ENCODE measurements at places on chromosomes 6 and 20.
A peak's percentile ranks its signal among the peaks of the same experiment; 100 is the strongest.

DNA sequence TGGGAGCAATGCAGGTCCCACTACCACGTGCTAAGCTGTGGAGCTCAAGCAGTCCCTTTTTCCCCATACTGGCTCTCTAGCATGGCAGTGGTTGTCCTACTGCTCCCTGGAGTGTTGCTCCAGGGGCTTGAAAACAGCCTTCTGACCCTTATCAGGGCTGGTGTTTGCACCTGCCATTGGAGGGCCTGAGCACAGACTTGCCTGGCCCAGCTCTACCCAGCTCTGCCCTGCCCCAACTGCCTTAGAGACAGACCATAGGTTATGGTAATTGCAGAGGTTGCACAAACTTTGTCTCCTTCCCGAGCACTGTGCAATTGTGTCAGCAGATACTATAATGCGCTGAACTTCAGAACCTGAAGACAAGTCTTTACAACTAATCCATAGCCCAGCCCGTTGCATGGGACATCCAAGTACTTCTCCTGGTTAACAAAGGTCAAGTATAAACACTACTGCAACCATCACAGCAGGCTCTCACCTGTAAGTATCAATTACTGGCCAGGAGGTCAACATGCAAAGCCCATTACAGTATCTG lies 58.7 kb downstream of the PDSS2 start:
- no peak for DNase-seq

GRCh38 chr20:58017970-58018530 lies 210.4 kb downstream of the ANKRD60 start:
- no peak for DNase-seq

GRCh38 chr6:4666886-4667513 lies 109.2 kb upstream of the CDYL start:
- no peak for DNase-seq

DNA sequence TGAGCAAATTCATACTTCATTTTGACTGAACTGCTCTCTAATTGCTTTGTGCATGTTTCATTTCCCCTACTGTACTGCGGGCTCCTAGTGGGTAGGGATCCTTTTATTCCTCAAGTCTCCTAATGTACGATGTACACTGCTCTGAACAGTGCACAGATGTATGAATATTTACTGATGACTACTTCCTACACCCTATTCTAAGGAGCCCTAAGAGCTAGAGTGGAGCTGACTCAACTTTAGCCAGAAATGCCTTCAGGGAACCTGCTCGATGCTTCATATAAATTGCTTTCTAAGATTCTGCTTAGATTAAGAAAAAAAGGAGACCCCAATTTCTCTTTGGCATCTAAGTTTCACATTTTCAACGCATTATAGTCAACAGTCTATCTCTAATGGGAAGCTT lies 47.6 kb upstream of the SPDEF start:
- DNase-seq: no peak

DNA sequence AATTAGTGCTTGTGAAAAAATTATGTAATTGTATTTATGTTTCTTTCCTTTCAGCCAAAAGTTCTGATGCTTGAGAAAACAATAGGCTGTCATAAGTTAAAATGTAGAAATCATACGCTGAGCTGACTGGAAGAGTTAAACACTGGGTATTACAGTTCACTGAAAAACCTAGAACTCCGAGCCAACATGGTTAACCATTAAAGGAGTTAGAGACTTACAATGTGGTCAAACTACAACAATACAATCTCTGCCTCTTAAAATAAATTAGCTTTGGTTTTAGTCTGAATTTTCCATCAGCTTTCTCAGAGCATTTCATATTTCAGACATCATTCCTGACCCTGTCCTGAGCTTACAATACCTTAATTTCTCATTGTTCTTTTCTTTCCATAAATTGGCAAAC lies 91.0 kb downstream of the COL12A1 start:
- DNase-seq: no peak

DNA sequence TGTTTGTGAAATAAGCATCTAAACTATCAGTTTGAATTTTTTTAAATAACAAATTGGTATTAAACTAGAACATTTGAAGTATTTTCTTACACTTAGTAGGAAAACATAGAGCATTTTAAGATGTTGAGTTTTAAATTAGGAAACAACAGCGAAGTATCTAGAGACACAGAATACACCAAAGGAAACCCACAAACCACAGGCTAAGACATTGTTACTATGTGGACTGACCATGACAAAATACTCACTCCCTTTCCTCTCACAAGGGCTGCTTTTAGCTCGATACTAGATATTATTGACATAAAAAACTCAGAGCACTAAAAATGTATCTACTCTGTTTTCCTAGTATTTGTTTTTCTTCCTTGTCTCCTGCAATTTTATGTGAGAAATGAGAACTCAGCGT lies 266.0 kb upstream of the CITED2 start:
- no peak for DNase-seq

DNA sequence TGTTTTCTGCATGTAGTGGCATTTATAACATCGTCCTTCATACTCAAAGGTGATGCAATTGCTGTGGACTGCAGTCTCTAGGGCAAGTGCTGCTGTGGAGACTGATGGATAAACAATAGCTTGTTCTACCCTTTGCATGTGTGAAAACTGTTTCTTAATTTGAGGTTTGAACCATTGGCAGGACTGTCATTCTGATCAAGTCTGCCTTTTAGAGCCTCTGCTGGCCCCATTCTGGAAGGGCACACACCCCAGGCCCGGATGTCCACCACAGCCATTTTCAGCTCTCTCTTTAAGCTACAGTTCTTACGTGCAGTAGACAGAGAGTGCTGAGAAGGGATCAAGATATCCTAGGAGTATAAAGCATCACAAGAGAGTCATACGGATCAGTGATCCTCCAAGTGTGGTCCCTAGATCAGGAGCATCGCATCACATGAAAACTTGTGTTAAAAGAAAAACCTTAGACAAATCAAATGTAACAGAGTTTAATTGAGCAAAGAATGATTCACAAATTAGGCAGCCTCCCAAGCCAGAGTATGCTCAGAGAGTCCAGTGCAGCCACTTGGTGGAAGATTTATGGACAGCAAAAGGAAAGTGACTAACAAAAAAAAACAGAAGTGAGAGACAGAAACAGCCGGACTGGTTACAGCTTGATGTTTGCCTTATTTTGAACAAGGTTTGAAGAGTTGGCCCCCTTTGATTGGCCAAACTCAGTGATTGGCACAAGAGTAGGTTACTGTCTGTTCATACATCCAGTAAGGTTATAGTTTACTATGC lies 52.0 kb downstream of the FRK start:
- no peak for DNase-seq

- DNase-seq: no peak
These were observed 41.0 kb downstream of the PLEKHG1 start for GRCh38 chr6:150640556-150641209.

DNA sequence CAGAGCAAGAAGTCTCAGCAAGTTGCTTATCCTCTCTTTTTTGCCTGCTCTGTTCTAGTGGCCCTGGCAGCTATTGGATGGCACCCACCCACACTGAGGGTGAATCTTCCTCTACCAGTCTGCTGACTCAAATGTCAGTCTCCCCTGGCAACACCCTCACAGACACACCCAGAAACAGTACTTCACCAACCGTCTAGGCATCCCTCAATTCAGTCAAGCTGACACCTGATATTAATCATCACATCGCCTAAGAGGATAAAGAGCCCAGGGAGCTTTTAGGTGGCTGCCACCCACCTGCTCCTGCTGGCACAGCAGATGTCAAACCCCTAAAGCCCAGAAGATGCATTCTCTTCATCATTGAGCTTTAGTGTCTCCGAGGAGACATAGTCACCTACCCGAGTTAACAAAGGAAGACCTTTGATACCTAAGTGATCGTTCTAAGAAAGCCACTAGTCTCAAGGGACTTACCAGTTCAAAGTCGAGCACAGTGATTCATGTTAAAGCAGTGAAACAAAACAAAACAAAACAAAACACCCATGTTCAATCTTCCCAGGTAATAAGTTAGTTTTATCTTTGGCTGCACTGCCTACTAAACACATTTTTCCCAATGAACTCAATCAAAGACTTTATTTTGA lies 97.7 kb upstream of the KCNQ5 start:
- no peak for DNase-seq

DNA sequence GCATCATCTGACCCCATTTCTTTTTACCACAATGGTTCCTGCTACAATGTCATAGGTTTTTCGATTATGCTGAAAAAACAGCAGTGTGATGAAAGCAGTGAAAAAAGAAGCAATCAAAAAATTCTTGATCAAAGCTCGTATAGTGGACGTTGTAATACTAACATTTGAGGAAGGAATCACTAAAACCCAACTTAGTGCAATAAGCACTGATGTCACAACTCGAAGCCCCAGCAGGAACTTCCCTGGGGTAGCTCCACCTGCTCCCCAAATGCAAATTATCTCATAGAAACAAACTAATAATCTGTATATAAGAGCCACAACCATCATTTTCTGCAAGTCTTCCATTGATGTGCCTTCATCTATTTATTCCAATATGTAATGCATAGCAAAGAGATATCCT lies 285.6 kb upstream of the SGK1 start:
- no peak for DNase-seq

GRCh38 chr6:160519603-160520042 lies 144.5 kb downstream of the LPA start:
- no peak for DNase-seq

DNA sequence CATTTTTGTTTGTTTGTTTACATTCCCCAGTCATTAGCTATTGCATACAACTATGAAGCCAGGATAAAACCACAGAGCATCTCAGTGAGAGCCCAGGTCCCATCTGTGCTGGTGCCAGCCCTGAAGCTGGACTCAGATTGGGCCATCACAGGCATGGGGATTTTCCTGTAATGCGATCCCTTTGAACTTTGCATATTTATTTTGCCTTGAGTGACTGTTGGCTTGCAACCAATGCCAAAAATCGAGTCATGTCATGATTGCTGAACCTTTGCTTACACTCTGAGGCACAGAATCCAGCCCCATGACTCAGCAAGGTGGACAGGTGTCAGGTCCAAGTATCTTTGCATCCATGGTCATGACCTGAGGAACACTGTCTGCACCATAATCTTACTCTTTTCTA lies 46.2 kb upstream of the GGTLC1 start:
- DNase-seq: no peak

DNA sequence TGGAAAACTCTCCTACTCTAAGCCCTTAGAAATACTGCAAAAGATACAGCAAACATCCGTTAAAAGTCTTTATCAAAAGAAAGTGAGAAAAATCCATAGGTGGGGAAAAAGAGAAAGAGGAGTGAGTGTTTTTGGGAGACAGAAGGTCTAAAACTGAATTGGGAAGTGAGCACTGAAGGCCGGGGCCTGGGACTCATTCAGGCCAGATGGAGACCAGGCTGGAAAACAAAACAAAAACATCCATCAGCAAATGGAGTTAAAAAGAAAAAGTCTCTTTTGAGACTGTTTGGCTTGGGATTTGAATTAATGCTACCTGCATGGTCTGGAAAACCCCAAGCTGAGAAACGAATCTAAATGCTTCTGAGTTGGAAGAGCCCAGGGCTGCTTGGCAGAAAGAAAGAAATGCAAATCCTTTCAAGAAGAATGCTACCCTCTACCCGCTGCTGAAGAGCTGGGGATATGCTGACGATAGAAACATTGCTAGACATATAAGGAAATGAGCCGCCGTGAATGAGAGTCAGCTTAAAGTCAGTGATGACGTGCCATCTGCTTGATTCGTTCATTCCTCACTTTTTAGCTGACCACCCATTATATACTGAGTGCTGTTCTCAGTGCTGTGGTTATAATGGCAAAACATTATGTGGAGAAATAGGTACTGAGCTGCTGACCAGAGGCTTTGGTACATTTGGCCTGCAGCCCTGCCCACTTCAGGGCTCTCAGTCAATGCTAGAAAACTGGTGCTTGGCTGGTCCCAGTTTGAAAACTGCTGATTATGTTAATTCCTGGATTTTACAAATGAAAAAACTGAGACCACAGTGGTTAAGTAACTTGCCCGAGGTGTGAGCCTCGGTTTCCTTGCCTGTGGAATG lies 28.0 kb upstream of the TULP4 start:
- DNase-seq: peak; percentile 25

DNA sequence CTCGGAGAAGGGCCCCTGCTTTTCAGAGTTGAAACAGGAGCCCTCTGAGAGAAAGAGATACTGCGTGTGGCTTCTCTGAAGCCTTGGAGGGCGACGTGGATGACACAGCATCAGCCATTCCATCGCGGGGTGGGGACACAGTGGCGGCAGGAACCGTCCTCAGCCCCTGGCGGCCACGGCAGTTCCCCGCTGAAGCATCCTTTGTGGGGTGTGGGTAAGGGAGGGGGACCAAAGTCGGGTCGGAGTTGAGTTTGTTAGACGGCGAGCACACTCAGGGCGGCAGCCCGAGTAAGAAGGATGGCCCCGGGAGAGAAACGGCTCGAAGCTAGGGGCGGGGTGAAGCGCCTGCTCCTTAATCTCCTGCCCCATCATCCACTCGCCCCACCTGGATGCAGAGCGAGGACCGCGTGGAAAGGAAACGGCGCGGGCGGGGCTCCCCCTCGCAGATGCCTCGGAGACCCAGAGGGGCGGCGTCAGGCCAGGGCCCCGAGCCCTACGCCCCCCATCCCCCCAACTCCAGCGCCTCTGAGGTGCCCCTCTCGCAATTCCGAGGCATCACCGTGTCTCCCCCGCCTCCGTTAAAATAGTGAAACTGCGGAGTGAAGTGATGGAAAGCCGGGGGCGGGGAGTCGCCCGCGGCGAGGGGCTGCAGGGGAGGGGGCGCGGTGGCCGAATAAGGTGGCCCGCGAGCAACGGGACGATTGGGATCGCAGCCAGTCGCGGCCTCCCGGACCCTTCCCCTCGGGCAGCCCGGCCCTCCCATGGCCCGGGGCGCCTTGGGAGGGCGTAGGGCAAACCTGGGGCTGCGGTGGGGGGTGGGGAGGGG lies 796 bp upstream of the RREB1 start:
- DNase-seq: no peak

GRCh38 chr6:137625808-137626207 lies 131.6 kb upstream of the OLIG3 start:
- DNase-seq: no peak

DNA sequence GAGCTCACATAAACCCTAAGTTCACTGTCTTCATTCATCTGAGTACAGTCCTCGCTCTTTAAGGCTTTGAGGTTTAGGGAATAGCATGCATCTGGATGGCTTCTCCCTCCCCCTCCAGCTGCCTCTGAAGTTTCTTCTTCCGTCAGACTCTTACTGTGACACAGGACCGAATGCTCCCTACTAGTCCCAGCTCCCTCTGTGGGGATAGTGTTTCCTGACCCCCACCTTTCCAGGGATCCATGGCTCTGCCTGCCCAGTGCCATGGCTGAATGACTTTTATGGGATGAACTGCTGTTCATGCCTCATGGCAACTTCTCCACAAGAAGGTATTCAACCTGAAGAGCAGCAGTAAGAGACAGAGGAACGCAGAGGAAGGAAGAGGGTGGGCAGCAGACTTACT lies 79.8 kb upstream of the EMILIN3 start:
- DNase-seq: no peak

GRCh38 chr6:4192173-4192572 lies 56.8 kb upstream of the ECI2 start:
- no peak for DNase-seq

Measured in iPS DF 19.7 (cell line).